Sigmoid colon (tissue), 7 donors: ENCODE measurements at places on chromosomes 4 and X.
A peak's percentile ranks its signal among the peaks of the same experiment; 100 is the strongest.

- no peaks in the 10 kb centered on the region for H3K4me1 ChIP-seq
- no peaks in the 10 kb centered on the region for H3K27me3 ChIP-seq
- no peak overlapping the region for H3K27ac ChIP-seq
- DNase-seq: no peak
- no peaks in the 10 kb centered on the region for H3K36me3 ChIP-seq
These were observed 168.2 kb downstream of the C4orf33 start for GRCh38 chr4:129264008-129264657.

DNA sequence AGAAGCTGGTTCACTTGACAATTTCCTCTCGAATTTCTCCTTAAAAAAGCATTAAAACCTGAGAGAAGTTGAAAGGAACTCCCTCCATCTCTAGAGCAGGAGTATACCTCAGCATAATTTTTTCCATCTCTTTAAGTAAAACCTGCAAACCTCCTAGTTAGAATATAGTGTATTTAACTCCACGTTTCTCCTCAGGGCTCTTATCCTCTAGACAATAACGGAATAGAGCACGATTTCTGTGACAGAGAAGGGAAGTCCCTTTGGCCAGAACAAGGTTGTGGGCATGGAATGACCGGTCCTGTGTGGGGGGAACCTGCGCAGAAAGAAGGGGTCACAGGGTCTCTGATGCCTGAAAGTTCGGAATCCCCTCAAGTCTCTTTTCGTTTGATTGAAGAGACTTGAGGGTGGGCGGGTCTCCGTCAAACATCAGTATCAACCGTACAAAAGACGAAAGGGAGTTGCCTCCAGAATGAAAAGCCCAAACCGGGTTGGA lies 697 bp downstream of the ZNF280C start:
- no peak for DNase-seq
- no peaks in the 10 kb centered on the region for H3K36me3 ChIP-seq
- H3K4me3 ChIP-seq: peak overlapping the region; percentile 38
- H3K27ac ChIP-seq: peak overlapping the region; percentile 76

DNA sequence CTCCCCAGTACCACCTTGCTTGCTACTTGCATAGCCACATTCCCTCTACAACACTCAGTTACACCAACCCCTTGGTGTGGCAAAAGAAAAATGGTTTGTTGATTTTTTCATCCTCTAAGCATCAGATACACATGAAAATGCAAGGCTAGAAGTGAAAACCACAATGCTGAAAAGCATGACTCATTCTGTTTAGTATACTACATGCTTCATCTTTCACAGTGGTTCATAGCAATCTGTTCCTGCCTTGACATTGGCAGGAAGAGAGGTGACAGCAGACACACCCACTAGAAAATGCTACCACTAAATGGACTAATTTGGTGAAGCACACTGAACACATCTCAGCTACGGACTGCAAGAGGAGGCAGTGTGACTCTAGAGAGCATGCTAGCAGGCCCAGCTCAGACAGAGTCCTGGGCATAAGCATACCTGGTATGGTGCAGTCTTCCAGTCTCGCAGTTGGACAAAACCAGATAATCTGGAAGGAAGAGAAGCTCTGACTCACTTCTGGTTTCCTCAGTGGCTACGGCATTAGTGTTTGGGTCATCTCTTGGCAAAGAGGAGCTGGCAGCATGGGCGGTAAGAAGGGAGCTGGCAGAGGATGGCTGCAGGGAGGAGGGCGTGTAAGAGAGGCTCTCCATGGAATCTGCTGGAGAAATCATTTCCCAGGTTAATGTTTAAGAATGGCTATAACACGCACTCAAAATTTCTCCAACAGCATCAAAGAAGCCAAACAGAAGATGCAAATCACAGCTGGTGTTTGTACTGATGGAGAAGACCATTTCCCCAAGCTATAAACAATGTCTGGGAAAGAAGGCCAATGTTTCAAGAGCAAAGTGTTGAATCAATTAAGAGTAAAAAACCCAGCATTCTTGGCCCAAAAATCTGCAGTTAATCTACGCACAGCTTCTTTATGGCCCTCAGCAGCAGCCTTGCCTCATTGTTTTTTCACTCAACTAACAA lies 37.8 kb downstream of the GAB3 start:
- no peak for DNase-seq
- no peak overlapping the region for H3K4me3 ChIP-seq
- H3K27me3 ChIP-seq: no peaks in the 10 kb centered on the region
- H3K36me3 ChIP-seq: no peaks in the 10 kb centered on the region
- H3K4me1 ChIP-seq: no peaks in the 10 kb centered on the region
- no peak overlapping the region for H3K27ac ChIP-seq

- peaks cover 15% of the 10 kb centered on the region for H3K4me1 ChIP-seq
- no peak overlapping the region for H3K27ac ChIP-seq
- H3K4me3 ChIP-seq: no peak overlapping the region
- H3K36me3 ChIP-seq: no peaks in the 10 kb centered on the region
- no peaks in the 10 kb centered on the region for H3K27me3 ChIP-seq
- DNase-seq: no peak
These were observed 7.9 kb downstream of the TET2 start for GRCh38 chr4:105154576-105154975.

- no peak for DNase-seq
- H3K4me1 ChIP-seq: no peaks in the 10 kb centered on the region
- no peak overlapping the region for H3K4me3 ChIP-seq
- H3K27ac ChIP-seq: no peak overlapping the region
These were observed 101.2 kb upstream of the CBLL2 start for GRCh38 chrX:22171287-22172060.

DNA sequence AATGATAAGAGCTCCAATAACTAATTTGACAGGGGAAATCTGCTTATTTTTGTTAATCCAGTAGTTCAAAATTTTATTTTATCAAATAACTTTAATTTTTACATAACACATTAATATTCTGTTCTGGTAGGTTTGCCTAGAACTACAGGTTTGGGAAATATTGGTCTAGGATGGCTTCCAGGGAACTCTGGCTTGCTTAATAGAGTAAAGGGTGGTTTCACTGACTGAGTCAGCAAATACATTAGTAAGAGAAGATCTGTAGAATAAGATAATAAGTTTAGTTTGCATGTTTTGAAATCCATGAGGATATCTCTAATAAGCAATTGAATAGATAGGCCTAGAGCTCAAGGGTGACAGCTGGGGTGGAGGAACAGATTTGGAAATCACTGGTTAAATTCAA lies 500.7 kb downstream of the ZNF674 start:
- H3K36me3 ChIP-seq: no peaks in the 10 kb centered on the region
- DNase-seq: no peak
- no peaks in the 10 kb centered on the region for H3K27me3 ChIP-seq
- no peak overlapping the region for H3K27ac ChIP-seq
- H3K4me1 ChIP-seq: no peaks in the 10 kb centered on the region

- H3K4me3 ChIP-seq: no peak overlapping the region
- H3K4me1 ChIP-seq: peaks cover 37% of the 10 kb centered on the region
- peak overlapping the region; percentile 52 for H3K27ac ChIP-seq
- no peaks in the 10 kb centered on the region for H3K27me3 ChIP-seq
These were observed 158.3 kb upstream of the SCML1 start for GRCh38 chrX:17579026-17579425.

DNA sequence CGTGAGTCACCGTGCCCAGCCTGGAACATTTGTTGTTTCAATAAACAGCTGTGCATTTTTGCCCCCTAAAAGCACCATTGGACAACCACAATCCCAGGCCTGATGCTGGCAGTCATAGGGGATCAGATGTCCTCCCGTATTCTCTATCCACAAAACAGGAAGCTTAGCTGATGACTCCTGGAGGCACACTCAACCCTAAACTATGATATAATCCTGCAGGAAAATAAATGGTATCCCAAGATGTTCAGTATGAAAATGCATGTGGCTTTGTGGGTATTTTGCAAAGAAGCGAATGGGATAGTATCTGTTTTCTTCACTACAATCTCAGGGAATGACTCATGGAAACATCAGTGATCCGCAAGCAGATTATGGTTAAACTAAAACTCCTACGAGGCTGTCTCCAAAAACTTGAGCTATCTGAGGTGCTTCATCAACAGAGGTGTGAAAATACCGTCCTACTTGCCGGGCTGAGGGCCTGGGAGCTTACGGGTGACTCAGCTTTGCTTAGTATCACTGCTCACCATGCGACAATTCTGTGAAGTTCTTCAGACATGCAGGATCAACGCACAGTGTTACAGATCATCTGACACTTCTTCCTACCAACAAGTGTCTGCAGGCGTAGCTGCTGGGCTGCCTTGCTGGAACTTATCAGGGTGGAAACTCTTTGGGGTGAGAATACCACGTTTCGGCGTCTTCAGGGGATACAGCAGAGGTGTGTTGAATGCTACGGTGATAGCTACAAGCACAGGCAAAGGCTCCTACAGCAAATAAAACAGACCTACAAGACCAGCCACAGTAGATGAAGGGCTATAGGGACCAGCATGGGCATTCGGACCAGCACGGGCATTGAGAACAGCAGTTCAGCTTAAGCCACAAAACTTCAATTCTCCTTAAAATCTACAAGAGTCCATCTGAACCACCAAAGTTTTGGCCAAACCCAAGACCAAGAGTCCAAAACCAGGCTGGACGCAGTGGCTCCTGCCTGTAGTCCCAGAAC lies 148.5 kb downstream of the DHRSX start:
- DNase-seq: no peak
- H3K4me3 ChIP-seq: no peak overlapping the region
- no peak overlapping the region for H3K27ac ChIP-seq
- H3K27me3 ChIP-seq: no peaks in the 10 kb centered on the region
- H3K36me3 ChIP-seq: no peaks in the 10 kb centered on the region
- no peaks in the 10 kb centered on the region for H3K4me1 ChIP-seq

- no peak overlapping the region for H3K4me3 ChIP-seq
- no peak overlapping the region for H3K27ac ChIP-seq
- H3K36me3 ChIP-seq: no peaks in the 10 kb centered on the region
- peaks cover 4% of the 10 kb centered on the region for H3K4me1 ChIP-seq
- H3K27me3 ChIP-seq: no peaks in the 10 kb centered on the region
- DNase-seq: no peak
These were observed 60.5 kb upstream of the ENPEP start for GRCh38 chr4:110415478-110415877.

- peaks cover 50% of the 10 kb centered on the region for H3K36me3 ChIP-seq
- no peak overlapping the region for H3K27ac ChIP-seq
- no peaks in the 10 kb centered on the region for H3K4me1 ChIP-seq
- no peak for DNase-seq
- H3K4me3 ChIP-seq: no peak overlapping the region
These were observed 89.0 kb upstream of the BMPR1B start for GRCh38 chr4:94668724-94669123.

DNA sequence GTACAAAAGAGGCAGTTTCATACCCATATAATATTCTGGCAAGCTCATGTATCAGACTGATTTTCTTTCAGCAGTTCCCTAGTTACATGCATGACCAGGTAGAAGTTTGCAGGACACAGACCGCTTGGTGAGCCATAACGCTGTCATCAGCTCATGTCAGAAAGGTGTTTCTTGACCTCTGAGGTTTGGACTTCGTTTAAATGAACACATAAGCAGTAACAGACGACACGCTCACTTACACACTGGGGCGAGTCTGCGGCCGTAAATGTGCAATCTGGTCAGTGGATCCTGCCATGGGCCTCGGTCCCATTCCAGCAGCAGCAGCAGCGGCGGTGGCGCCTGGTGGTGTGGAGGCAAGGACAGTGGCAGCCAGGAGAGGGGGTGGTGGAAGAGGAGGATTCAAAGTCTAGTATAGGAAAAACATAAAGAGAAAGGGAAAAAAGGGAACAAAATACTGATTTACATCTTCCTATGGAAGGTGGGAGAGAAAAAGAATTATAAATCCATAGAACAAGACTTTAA lies 111.9 kb upstream of the CBR4 start:
- H3K27me3 ChIP-seq: no peaks in the 10 kb centered on the region
- H3K4me1 ChIP-seq: no peaks in the 10 kb centered on the region
- no peak overlapping the region for H3K4me3 ChIP-seq
- DNase-seq: no peak

- no peak for DNase-seq
- H3K4me3 ChIP-seq: no peak overlapping the region
- H3K4me1 ChIP-seq: peaks cover 22% of the 10 kb centered on the region
- no peaks in the 10 kb centered on the region for H3K36me3 ChIP-seq
These were observed 61.1 kb downstream of the FBXO8 start for GRCh38 chr4:174222266-174222872.
